ENCODE measurements at places on chromosomes 6 and 20.

GRCh38 chr6:87742106-87742505 lies 40.1 kb upstream of the AKIRIN2 start:
- peak; percentile 84 for DNase-seq

DNA sequence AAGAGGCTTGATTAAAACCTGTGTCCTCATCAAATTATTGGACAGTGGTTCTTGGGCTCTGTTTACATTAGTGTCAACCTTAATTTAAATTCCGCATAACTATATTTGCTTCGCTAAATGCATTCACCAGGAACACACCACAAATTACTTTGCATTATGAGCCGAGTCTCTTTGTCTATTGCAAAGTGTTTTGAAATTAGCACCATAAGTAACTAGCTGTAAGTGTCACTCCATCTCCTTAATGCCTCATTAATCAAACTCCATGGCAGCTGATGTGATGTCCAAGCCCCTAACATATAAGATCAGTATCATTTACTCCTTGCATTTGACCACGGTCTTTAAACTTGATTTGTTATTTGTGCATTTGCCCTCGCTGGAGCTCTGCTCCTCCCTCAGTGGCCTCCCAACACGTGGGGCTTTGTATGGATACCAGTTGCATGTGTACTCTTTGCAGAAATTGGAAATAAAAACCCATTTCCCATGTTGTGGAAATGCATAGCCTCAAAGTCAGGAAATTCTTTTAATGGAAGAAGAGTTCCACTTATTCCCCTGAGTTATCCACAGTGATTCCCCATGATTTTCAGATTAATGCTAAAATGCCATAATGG lies 24.6 kb downstream of the FOXA2 start:
- DNase-seq = no peak

DNA sequence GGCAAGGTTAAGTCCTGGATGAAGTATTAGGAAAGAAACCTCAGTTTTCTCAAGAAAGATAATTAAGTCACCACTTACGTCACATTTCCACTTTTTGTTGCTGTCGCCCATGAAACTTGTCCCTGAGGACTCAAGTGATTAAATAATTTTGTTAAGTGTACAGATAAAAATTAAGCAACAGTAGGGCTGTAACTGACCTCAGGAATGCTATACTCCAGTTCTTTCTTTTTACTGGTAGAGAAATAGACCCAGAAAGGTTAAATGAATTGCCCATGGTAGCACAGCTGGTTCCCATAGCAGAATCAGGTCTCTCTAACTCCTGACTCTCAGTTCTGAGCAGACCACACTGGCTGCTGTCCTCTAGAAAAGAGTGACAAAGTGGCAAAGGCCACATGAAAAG lies 54.5 kb downstream of the CLIC5 start:
- no peak for DNase-seq

DNA sequence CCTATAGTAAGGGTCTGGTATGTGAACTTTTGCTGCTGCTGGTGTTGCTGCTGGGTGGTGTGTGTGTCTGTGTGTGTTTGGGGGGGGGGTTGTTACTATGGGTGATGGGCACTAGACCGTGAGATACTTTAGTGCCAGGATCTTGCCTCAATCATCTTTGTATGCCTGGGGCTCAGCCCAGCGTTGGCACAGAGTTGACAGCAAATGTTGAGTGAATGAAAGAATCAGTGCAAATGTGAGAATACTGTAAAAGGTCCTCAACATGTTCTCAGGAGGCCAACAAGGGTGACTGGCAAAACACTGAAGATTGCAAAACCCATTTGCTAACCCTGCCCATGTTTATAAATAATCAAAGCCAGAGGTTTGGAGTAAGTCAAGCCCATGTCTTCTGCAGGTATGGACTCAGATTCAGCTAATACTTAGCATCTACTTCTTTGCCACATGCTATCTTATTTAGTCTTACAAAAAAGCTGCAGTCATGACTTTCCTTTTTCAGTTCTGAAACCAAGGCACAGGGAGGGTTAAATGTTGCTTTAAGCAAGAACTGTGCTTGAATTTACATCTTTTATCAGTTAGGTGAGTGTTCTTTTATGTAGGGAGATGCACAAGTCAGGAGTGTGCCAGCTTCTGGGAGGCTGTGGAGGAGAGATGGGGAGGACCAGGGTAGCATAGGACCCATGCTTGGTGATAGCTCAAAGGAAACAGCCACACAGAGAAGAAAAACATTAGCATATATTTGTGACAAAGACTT lies 125.3 kb upstream of the SPACA1 start:
- no peak for DNase-seq

DNA sequence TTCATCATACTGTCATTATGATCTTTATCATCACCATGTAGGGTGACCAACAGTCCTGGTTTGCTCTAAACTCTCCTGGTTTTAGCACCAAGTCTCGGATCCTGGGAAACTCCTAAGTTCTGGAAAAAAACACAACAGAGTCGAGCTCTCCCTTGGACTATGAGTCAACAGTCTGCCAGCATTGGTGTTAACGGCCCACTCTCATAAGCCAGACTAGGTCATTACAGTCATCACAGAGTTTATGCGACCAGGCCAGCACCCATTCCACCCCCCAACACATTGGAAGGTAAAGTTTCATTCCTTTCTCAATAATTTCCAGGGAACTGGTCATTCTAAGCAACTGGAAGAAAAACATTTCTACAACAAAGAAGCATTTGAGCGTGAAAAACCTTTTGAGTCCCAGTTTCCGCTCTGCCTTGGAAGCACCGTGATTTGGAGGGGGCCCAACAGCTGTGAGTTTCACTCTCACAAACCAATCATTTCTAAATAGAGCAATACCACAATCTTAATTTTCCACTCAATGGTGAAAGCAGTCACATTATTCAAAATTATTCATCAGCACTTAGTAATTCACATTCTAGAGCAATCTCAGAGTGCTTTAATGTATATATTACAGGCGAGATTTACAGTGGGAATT lies 445.0 kb downstream of the CDH26 start:
- DNase-seq = no peak

DNA sequence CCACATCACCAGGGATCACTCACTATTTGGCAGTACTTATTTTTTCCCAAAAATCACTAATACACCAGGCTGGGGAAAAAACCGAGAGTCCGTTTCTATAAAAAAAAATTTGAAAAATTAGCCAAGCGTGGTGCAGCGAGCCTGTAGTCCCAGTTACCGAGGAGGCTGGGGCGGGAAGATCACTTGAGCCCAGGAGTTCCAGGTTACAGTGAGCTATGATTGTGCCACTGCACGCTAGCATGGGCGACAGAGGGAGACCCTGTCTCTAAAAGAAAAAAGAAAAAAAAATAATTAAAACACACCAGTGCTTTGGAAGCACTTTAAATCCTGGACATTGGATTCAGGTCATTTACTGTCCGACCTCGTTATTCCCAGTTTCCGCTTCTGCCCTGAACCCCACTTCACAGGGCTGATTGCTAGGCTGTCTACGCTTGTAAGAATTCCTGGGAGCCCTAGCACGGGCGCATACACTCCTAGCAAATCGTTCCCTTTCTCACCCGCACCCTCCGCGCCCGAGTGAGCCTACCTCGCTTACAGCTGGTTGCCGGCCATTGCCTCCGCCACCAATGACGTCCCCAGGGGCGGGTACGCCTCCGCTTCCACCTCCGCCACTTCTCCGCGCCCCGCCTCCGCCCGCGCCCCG lies at the start of gene TPMT:
Gene TPMT (minus strand): TSS at position 571 of the 643 bp plus-strand sequence. CDS start 5,950 bp downstream, outside the sequence.
- no peak for DNase-seq

- no peak for DNase-seq
Measured at GRCh38 chr6:35728683-35729678, 7.9 kb upstream of the ARMC12 start.

GRCh38 chr20:52800734-52801627 lies 171.2 kb upstream of the TSHZ2 start:
- no peak for DNase-seq

GRCh38 chr20:17676942-17677341 lies 5.1 kb downstream of the RRBP1 start:
- no peak for DNase-seq

GRCh38 chr20:35446356-35447078 lies 8.5 kb upstream of the GDF5 start:
- no peak for DNase-seq
